ENCODE measurements at places on chromosomes 7 and 10.
A peak's percentile ranks its signal among the peaks of the same experiment; 100 is the strongest.

DNA sequence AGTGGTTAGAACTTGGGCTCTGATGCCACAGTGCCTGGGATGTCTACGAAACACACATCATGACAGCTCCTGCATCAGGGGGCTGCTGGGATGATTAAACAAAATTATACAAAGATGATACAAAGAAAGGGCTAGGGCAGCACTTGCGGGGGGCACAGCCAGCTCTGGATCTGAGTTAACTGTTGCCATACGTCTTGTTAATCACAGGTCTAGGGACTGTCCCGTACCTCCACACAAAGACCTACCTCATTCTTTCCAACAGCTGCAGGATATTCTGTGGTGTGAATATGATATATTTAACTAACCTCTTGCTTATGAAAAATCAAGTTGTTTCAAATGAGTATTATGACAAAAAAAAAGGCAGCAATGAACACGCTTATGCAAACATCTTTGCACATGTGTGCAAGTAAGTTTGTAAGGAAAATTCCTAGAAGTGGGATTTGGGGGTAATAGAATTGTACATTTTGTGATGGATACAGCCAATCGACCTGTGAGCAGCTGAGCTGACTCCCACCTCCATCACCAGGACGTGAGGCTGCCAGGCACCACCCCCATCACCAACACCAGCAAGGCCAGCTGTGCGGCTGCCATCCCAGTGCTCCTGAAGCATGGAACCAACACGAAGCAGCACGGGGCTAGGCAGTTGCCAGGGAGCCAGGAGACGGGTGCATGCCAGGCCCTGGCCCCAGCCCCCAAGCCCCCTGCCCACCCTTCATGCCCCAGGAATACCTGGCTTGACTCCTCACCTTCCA, 23.5 kb downstream of the PTPRN2 start:
- DNase-seq, result no peak

GRCh38 chr10:74612195-74612594, 214.2 kb upstream of the KAT6B start:
- DNase-seq, result no peak

DNA sequence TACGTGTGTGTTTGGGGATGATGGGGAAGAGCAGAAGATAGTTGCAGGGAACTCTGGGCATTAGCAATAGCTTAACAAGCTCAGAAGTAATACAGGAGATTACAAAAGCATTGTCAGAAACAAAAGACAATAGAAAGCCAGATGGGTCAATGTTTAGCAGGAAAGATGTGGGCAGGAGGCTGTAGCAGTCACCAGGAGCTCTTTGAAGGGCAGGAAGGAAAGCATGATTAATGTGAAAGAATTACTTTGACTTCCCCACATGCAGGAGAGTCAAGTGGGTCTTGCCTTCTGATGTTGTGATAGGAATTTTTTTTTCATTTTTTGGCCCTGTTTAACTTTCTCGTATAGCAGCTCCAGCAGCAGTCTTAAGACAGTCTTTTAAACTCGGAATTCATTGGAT, 6.0 kb upstream of the SMNDC1 start:
- DNase-seq, result no peak

GRCh38 chr7:130365511-130366441, 14.5 kb upstream of the CPA1 start:
- peak; percentile 96 for DNase-seq

- DNase-seq, result no peak
These were observed 75.7 kb downstream of the RNLS start for GRCh38 chr10:88507404-88507803.

GRCh38 chr7:119963654-119964053, 309.3 kb upstream of the KCND2 start:
- no peak for DNase-seq

DNA sequence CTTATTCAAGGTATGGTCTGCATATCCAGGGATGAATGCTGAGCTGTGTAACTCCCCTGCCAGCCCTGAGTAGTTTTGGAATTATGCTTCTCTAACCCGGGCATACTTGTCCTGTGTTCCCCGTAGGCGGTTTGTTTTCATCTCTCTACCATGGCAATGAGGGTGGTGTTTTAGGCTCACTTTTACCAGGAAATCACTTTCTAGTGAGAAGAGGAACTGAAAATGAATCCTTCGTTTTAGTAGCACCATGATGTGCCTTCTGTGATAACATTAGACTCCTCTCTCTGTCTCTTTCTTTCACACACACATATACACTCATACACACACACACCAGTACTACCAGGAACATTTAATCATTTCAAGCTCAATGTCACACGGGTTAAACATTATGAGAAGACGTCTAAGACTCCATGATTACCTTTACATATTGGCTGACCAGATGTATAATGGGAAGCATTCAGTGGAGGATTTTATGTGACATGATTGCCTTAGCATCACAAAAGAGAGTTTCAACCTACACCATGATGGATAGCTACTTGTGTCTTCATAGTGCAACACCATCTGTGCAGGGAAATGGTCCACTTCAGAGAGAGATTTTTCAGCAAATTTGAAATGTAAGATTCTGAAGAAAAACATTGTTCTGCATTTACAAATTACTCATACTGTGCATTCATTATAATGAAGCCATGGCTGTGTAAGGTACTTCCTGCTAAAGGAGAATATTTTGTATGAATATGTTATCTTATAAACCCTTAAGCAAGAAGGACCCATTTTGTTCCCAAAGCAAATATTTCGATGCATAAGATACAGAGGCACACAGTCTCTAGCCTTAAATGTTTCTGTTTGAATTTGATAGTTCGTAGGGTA, 31.0 kb upstream of the PFKP start:
- DNase-seq, result no peak

DNA sequence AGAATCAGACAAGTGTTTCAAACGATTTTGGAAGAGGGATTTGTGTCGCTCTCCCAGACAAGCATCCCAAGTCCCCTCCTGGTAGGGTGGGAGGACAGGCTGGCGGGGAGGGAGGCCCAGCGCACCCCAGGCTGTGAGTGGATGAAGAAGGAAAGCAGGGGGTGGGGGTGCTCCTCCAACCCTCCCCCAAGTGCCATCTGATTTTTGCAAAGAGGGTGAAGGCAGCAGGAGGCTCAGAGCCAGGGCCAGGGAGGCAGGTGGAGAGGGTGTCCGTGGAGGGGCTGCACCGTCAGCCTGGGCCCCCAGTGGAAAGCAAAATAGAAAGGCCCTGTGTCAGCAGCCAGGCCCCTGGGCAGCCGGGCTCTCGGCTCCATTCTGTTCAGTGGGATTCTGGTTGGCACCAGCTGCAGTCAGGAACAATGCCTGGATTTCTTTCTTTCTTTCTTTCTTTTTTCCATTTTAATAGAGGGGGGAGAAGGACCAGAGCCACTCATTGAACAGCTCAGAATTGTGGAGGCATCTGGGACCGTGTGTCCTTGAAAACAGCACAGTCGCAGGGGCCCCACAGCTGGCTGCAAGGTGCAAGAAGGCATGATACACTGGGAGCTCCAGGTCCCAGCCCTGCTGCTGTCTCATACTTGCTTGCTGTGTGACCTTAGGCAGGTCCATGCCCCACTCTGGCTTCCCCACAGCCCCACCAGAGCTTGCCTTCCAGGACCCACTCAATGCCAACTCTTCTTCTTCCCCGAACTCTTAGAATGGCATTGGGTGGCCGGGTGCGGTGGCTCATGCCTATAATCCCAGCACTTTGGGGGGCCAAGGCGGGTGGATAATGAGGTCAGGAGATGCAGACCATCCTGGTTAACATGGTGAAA, 7.1 kb upstream of the ZMIZ1 start:
- no peak for DNase-seq

- no peak for DNase-seq
These were observed 6.5 kb upstream of the SNX10 start for GRCh38 chr7:26284995-26285632.

DNA sequence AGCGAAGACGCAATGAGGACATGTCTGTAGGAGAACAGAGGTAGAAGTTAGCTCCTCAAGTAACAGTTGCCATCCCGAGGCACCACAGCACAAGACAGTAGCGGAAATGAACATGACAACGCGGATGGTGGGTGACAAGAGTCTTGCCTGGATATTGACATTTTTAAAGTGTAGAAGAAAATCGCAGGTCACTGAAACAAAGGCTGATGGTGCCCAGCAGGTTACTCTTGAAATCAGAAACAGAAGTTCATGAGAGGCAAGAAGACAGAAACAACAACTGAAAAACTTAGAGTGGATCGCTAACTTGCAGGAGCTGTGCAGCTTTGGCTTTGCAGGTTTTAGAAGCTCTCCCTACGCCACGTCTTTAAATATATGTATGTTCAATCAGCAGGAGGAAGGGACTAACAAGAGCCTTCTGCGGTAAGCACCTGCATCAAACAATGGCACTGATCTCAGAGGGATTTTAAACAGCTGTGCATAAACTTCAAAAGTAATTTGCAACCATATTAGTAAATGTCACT, 1.8 kb downstream of the PRKCQ start:
- DNase-seq, result no peak

- DNase-seq, result no peak
These were observed 503.8 kb downstream of the LRMDA start for GRCh38 chr10:75935240-75935639.

DNA sequence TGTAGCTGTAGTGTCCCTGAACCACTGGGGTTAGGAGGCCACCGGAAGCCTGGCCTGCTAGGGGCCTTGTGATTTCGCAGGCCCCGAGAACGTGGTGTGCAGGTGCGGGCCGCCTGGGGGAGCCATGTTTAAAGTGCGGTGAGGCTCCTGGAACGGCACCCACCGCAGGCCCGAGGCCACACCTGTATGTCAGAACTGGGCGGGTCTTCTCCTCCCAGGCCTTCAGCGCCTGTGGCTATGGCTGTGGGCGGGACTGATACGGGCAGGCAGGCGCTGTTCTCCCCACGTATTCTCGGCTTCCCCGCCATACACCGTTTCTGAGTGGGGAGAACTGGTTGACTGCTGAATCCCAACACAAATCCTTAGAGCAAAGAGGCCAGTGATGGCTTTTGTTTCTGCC, 74.8 kb downstream of the DNAJB6 start:
- DNase-seq, result no peak

GRCh38 chr10:113983552-113983951, 60.1 kb upstream of the ADRB1 start:
- DNase-seq, result no peak

GRCh38 chr10:25068152-25069058, 52.0 kb downstream of the THNSL1 start:
- DNase-seq, result no peak

GRCh38 chr10:7558036-7558435, 108.7 kb downstream of the ITIH5 start:
- DNase-seq, result no peak

DNA sequence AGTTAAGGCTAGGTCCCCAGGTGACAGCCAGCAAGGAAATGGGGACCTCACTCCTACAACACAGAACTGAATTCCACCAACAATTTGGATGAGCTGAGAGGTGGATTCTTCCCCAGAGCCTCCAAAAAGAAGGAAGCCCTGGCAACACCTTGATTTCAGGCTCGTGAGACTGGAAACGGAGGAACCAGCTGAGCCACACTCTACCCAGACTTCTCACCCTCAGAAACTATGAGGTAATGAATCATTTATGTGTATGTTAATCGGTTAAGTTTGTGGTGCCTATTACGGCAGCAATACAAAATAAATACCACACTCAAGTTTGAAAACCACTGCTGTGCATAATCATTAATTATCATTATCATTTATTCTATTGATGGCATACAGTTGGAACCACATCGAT, 532.4 kb upstream of the ANKRD30A start:
- DNase-seq, result no peak

DNA sequence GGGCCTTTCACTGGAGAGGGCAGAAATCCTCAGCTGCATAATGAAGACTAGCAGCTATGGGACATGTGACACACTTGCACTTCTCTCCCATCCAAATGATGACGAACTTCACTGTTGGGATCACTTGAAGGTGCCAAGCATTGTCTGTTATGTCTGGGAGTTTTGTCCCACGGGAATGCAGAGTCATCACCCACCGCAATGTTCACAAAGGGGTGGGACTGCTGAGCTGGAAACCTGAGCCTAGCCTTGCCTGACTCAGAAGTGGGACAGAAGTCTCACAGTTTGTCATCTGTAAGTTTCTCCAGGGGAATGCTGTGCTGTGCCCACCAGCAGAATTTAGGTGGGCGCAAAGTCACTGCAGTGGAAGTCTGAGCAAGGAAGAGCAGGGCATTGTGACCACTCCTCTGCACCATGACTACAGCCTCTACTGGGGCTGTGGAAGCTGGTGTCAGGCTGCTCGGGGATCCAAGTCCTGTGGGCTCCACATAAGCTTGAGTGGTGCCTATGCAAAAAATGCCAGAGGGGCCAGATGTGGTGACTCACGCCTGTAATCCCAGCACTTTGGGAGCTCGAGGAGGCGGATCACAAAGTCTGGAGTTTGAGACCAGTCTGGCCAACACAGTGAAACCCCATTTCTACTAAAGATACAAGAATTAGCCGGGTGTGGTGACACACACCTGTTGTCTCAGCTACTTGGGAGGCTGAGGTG, 472.0 kb upstream of the CNTNAP2 start:
- DNase-seq, result no peak

- no peak for DNase-seq
These were observed 252.4 kb upstream of the GHITM start for GRCh38 chr10:83886871-83887270.

- DNase-seq, result no peak
These were observed 625 bp upstream of the GSTO2 start for GRCh38 chr10:104268405-104268712.

DNA sequence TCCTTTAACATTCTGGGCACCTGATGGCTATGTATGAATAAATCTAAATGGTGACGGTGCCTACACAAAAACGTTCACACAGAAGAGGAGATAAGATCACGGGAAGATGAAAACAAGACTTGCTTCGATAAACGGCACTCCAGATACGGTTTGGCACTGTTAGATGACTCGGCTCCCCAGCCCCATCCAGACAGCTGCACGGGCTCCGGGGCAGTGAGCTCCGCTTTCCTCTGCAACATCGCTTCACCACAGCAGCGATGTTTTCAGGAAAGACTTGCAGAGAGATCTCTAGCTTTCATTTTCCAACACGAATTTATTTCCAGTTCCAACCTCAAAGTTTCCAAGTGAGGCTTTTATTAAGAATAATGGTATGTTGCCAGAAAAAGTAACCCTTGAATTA, 132.1 kb downstream of the KLF6 start:
- DNase-seq, result no peak

DNA sequence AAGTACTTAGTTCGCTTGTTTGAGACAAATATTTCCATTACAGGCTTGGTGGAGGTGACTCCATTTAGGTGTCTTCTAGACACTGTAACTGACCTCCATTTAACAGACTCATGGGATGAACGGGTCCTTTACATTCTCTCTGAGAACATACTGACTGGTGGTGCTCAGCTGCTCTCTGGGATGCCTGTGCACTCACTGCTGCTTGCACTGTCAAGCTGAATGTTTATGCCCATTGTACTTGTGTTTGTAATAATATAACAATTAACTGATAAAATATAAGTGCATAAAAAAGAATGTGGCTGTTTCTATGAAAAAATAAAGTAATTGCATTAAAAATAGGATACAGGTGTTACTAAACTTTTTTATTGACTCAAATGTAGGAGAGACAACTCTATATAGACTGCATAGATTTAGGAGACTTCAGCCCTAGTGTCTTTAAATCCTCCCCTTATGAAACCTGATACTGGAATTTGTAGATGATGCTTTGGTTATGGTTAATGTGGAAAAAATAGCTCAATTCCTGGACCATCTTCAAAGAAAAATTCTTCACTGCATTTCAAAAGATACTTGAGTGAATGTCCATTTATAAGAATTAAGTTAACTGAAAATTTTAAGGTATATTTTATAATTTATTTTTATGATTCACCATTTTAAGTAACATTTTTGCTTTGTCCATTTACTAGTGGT, 85.4 kb downstream of the CDK14 start:
- peak; percentile 3 for DNase-seq

Measured in NCI-H524 treated with DMSO at 0.1 percent for 48 hours (cell line).